ENCODE measurements at places on chromosomes 16 and 17.
A peak's percentile ranks its signal among the peaks of the same experiment; 100 is the strongest.

- DNase-seq: no peak
These were observed 6.8 kb downstream of the AXIN1 start for GRCh38 chr16:345772-346171.

DNA sequence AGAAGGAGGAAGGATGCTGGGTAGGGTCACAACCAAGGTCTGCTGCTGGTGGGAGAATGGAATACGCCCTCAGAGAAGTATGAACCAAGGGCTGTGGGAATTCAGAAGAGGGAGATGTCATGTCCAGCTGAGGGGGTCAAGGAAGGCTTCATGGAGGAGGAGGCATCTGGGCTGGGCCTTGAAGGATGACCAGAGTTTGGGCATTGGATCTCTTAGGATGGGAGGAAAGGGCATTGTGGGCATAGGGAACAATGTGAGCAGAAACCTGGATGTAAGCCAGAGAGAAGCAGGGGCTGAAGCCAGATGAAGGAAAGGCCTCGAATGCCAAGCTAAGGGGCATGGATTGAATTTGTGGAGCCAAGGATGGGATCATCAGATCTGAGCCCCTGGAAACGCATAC lies 49.2 kb upstream of the MAP3K14 start:
- DNase-seq: no peak

GRCh38 chr17:19322129-19322505 lies 40.4 kb downstream of the B9D1 start:
- no peak for DNase-seq

GRCh38 chr17:42782166-42783061 lies 2.0 kb downstream of the WNK4 start:
- no peak for DNase-seq

DNA sequence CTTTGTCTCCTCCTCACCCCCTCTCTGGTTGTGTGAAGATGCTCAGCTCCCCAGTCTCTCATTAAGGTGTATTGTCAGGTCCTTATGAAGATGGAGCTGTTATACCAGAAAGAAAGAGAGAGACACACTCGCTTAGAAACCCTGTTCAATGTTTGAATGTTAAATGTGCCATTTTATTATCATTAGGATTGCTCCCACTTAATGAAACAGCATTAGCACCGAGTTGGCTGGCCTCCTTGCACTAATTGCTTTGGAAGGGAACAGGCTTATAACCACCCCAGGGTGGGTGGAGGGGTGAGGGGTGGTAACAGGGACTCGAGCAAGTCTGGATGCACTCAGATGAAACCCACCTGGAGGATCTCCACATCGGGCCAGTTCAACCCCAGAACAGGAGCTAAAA lies 14.4 kb downstream of the PIPOX start:
- no peak for DNase-seq

- peak; percentile 32 for DNase-seq
These were observed 1.1 kb downstream of the PHF12 start for GRCh38 chr17:28950017-28950751.

DNA sequence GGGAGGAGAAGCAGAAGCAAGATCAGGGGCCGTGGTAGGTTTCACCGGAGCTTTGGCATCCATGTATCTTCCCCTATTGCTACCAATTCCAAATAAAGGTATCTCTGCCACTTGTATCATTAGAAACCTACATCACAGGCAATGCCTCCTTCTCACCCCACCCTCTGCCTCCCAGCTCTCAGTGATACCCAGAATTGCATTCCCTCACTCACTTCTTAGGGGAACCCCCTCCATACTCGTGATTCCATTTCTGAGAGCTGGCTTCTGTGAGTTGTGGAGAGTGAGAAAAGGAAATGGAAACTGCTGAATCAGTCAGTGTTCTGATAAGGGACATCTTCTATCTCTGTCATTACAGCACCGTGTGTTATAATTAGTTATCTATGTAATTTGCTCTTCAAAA lies 2.3 kb upstream of the CCL3 start:
- no peak for DNase-seq

GRCh38 chr16:48535369-48535787 lies 74.6 kb downstream of the N4BP1 start:
- DNase-seq: no peak

DNA sequence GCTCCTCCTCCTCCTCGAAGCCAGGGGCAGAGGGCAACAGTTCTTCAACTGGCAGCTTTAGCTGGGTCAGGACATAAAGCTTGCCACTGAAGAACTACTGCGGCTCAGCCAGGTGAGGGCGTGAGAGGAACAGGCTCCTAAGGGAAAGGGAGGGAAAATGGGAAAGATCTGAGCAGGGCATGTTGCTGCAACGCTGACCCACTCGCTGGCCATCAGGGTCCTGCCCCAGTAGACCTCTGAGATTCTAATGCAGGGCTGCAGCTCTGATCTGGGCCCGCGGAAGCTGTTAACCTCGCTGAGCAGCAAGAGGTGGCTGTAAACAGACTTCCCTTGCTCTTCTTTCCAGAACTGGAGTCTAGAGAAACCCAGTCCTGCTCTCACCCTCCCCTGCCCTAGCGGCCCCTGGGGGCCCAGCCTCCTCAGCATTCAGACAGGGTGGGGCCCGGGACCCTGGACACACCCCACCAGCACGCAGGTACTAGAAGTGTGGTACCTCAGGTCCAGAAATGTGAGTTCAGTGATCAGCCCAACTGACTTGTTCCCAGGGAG lies 3.8 kb upstream of the TLCD2 start:
- DNase-seq: peak; percentile 50

DNA sequence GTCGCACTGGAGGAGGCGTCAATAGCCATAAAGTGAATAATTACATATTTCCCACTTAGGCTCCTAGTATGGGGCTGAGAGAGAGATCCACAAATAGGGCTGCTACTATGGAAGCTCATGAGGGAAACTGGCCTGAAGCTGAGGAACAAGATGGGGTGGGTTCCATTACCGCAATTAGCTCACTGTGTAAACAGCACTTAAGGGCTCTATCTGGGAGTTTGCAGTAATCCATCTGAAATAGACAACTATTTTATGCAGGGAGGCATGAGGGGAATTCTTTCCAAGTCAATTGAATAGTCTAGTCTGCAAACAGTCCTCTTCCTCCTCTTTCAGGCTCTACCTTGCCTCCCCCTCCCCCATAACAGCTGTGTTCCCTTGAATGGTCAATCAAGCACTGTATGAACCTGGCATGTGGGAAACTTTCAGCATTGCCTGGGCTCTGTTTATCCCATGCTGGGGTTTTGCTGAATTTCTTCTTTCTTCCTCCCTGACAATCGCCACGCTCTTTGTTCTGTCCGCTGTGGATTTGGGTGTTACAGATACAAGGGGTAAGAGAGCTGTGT lies 56.1 kb upstream of the MAF start:
- DNase-seq: no peak

DNA sequence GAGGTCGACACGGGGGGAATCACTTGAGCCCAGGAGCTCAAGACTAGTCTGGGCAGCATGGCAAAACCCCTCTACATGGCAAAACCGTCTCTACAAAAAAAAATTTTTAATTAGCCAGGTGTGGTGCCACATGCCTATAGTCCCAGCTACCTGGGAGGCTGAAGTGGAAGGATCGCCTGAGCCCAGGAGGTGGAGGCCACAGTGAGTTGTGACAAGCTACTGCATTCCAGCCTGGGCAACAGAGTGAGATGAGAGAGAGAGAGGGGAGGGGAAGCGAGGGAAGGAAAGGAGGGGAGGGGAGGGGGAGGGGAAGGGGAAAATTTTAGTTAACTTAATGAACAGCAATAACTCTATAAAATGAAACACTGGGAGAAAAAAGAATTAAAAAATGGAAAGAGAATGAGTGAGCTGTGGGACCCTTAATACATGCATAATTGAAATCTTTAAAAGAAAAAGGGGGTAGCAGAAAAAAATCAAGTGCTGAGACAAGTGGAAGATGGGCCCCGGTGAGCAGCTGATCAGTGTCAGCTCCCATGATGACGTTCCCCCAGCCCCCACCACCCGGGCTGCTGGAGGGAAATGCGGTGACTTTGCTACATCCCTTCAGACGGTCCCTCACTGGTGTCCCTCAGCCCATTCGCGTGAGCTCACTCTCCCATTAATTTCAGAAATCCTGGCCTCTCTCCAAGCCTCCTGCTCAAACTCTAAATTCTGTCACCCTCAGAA lies 2.7 kb downstream of the ASGR2 start:
- DNase-seq: no peak

GRCh38 chr16:55976815-55977214 lies 101.6 kb upstream of the CES5A start:
- no peak for DNase-seq

DNA sequence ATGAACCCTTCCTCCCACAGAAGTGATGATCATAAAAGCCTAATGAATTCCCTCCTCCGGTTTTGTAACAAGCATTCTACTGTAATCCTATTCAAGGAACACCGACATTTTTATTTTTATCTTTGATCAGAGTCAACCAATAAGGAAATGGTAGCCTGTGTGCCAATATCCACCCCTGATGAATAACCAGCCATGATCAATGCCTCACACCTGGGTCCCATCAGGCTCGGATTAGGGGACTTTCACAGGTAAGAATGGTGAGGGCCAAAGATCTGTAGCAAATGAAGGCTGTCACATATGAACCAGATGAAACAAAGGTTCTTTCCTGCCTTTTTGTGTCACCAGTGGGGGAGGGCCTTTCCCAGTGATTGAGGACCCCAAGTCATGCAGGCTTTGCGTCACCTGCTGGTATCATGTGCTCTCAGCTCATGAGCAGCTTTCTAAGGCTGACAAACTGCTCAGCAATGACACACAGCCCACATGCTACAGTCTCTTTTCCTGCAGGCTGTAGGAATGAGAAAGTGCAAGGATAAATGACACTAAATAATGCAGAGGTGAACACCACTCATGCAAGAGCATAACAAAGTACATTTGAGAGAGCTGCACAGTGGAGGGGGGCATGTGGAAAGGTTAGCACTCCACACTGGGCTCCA lies 34.9 kb downstream of the TOM1L2 start:
- no peak for DNase-seq

DNA sequence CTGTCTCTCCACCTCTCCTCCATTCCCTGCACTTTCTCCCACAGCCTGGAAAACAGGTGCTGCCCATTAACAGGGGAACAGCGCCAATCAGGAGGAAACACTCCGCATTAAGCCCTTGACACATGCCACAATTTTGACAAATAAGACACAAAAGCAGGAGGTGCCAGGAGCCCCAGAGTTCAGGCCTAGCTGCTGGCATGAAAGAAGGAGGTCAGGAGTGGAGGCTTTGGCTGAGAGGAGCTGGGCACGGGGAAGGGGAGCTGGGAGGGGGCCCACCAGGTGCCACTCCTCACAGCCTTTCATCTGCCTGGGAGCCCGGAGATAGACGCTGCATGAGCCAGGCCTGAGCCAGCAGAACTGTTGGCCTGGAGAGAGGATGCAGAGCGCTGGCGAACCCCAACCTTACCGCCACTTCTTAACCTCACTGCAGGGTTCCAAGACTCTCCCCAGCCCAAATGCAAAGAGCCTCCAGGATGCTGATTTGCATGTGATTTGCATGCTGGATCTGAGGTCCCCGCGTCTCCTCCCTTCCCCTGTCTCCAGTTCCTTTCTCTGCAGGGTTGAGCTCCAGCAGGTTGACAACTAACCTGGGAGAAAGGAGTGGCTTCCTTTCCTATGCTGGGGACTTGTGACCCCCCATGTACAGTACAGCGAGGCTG lies 139.8 kb upstream of the SDK2 start:
- no peak for DNase-seq

DNA sequence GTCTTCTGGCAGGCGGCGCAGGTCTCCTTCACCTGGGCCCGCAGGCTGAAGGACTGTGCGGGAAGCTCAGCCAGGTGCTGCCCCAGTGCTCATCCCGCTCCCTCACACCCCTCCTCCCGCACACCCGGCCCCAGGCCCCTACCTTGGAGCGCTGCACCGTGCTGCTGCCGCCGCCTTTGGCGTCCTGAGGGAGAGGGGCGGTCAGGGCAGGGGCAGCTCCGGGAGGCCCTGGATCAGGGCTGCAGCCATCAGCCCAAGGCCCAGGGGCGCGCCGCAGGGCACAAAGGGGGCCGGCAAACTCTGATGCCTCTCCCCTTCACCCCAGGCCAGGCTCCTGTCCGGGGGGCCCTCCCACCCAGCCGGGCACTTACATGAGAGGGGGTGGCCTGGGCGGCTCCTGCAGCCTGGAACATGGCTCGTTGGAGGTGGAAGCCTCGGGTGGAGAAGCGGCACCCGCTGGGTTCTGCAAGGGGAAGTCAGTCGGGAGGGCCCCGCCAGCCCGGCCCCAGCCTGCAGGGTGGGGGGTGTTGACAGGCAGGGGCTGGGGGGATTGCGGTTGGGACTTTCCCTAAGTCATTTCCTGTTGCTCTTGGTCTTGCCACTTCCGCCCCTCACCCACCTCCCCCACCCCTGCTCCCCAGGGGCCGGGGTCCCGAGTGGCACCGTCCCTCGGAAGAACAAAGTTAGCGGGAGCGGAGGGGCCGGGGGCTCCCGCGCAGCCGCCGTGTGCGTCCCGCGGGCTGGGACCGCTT lies 863 bp downstream of the LIMD2 start:
- peak; percentile 16 for DNase-seq

GRCh38 chr17:69763503-69763902 lies 311.5 kb upstream of the KCNJ16 start:
- peak; percentile 32 for DNase-seq

DNA sequence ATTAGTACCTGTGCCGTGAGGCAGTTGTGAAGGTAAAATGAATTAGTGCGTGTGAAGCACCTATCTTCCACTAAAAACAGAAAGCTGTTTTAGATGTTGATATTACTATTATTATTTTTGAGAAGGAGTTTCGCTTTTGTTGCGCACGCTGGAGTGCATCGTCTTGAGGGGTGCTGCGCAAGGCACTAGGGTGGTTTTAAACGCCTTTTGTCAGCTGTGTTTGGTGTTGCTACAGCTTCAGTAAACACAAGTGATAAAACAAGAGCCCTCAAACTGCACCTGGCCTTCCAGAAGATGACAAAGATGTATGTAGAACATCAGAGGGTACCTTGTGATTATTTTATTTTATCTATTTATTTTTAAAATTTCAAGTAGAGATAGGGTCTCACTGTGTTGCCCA lies 38.2 kb downstream of the PLCG2 start:
- no peak for DNase-seq

DNA sequence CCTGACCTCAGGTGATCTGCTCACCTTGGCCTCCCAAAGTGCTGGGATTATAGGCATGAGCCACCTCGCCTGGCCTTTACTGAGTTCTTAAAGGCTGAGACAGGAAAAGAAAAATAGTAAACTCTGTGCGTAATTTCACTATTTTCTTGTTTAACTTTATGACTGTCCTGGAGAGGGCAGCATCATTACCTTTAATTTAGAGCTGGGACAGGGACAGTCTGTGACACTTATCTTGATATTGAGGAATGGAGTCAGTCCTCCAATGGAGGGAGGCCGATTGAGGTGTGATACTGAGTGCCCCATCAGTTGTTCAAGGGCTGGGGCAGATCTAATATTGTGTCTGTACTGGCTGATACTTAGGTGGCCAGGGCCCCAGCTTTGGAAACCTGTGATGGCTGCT lies 21.5 kb upstream of the SPN start:
- no peak for DNase-seq

- DNase-seq: peak; percentile 54
These were observed 10.3 kb upstream of the ZFHX3 start for GRCh38 chr16:73058221-73058615.

- no peak for DNase-seq
These were observed 2.0 kb upstream of the ACE start for GRCh38 chr17:63474586-63475460.
